Activated CD8-positive, alpha-beta memory T cell treated with anti-CD3 and anti-CD28 coated beads for 1 hour (primary cell): ENCODE measurements at places on chromosomes 1 and 21.

DNA sequence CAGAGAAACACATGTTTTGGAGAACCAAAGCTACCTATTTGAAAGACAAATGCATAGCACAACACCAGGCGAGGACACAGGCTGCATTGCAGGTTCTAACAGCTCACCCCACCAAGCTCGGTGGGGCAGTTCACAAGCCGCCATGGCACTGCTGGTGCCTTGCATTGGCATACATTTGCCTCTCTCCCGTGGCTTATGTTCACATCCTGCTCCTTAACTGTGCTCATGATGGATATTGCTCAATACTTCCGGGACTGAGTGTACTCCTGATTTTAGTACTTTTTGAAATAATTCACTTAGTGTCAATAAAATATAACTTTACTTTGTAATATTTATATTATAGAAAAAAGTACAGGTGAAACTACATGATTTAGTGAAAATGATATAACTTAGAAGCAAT lies 1187.4 kb upstream of the NCAM2 start:
- no peak for DNase-seq

DNA sequence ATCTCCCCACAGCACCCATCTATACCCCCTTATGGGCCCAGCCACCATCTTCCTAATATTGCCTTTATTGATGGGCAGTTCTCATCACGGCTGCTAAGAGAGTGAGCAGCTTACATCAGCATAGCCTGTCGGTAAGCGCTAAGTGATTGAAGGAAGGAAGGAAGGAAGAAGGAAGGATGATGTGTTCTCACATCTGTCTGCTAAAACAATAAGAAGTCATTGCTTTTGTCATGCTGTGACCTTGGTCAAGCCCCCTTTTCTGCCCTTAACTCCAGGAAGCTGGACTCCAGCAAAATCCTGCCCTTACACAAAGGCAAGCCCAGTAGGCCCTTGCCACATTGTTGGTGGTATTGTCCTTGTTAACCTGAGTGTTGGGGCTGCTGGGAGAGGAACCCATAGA lies 165.0 kb downstream of the ETS2 start:
- DNase-seq = no peak

GRCh38 chr1:47393141-47393540 lies 22.9 kb upstream of the FOXE3 start:
- DNase-seq = no peak

DNA sequence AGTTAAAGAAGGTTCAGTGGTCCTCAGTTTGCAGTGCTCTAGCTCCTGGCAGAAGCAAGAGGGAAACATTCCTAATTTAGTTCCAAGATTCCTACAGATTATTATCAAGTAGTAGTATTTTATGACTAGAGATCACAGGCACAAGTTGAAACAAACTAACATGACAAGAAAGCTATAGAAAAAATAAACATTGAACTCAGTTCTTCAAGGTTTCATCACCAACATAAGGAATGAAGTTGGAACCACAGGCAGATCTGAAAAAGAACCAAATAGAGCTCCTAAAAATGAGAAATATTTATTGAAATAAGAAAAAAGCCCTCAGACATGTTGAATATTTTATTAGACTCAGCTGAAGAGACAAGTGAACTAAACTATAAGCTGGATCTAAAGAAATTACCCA lies 40.6 kb downstream of the PDC start:
- DNase-seq = no peak

DNA sequence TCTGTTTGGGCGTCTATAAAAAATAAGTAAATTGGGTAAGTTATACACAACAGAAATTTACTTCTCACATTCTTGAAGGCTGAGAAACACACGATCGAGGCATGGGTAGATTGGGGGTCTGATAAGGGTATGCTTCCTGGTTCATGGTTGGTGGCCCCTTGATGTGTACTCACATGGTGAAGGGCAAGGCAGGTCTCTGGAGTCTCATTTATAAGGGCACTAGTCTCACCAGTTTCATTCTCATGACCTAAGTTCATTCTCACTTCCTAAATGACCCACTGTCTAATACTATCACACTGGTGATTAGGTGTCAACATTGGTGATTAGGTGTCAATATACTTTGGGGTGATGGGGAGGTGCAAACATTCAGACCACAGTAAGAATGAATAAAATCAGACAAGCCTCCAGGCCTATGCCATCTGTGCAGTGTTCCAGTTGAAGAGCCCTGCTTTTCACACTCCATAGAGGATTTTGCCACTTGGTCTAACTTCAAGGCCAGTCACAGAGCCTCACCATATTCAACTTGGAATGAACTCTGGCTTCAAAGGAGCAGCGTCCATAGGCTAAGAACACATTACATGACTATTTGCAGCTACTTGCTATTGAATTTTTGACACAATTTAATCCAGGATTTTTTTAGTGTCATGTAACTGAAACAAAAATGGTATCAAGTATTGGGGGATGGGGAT lies 2.5 kb upstream of the GBP4 start:
- no peak for DNase-seq

- no peak for DNase-seq
Observed at GRCh38 chr1:11145741-11146140, 43.4 kb upstream of the ANGPTL7 start.

DNA sequence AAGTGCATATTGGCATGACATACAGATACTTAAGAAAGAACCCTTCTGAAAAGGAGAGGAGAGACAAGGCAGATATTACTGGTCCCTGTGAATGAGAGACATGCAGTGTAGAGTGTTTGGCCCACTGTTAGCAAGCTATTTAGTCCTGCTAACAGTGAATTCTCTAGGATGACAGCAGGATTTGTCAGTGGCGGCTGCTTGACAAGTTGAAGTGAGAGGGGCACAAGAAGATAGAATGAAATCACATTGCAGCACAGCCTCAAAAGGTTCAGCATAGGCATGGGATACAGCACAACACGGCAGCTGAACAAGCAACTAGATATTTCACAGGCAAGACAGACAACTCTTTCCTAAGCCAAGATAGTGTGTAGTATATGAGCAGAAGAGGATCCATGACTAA lies 407.9 kb downstream of the PLA2G4A start:
- no peak for DNase-seq

GRCh38 chr1:14903922-14904321 lies 249.6 kb upstream of the TMEM51 start:
- no peak for DNase-seq

GRCh38 chr1:24010650-24011049 lies 30.5 kb upstream of the SRSF10 start:
- DNase-seq = no peak
